Left lung (tissue), 14 donors: ENCODE measurements at places on chromosomes 1 and 21. TPM values are rescaled to one million over a fixed set of nuclear protein-coding genes. Genes with fewer than 3 reads are reported as not detected.

The LGR6 gene
- polyA plus RNA-seq, result 1.8 TPM

The CNKSR1 gene
- 23.1 TPM for polyA plus RNA-seq

The SAMD11 gene
- 61.5 TPM for polyA plus RNA-seq

The KIF26B gene
- polyA plus RNA-seq, result 4.8 TPM

The C1orf87 gene
- polyA plus RNA-seq, result 0.77 TPM

The AKR7A2 gene
- 62.0 TPM for polyA plus RNA-seq

The VWA1 gene
- polyA plus RNA-seq, result 50.0 TPM

The MMP23B gene
- 82.3 TPM for polyA plus RNA-seq

DNA sequence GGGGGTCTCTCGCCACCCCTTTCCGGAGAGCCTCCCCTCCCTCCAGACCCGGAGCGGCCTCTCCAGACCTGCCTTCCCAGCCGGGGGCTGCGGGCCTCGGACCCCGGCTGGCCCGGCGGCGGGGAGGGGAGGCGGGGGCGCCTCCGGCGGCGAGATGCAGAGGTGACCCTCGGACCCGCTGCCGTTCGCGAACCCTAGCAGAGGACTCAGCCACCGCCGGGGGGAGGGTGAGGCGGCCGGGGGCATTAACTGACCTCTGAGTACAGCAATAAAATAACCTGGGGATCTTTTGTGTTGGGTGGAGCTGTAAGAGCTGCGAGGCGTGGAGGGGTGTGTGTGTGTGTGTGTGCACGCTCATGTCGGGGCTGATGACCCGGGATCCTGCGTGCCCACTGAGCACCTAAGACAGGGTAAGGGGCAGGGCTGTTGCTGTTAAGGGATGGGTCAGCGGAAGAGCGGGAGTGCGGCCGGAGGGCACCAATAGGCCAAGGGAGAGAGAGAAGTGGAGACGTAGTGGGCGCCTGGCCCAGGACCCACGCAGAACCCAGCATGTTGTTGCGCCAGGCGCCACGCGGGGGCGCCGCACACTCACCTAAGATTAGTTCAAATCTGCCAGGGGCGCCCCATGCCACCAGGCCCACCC is 6.3 kb downstream of the HAPLN2 start:
- DNase-seq, result no peak

DNA sequence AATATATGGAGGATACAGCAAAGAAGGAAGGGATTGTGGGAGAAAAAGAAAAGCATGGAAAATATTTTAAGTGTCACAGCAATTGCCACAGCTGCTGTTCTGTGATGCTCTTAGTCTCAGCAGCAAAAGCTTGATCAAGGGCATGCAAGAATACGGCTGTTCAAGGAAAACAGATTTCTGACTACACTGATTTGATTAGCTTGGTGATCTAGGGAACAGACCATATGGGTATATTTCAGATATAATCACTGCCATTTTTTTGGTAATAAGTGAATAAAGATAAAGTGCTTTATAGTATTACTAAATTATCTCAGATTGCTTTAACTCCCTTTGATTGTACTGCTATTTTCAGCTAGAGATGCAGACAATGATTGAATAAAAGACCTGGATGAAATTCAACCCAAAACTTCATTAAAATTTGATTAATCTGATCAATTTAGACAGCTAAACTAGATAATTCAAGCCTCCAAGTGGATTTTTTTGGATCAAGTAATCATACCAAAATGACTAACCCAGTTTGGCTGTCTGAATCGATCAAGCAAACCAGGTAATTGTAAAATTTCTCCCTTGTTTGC is 33.3 kb upstream of the LYPLAL1 start:
- DNase-seq, result no peak

- DNase-seq, result peak; percentile 82
These were observed 558 bp upstream of the BTG3 start for GRCh38 chr21:17613242-17613676.

DNA sequence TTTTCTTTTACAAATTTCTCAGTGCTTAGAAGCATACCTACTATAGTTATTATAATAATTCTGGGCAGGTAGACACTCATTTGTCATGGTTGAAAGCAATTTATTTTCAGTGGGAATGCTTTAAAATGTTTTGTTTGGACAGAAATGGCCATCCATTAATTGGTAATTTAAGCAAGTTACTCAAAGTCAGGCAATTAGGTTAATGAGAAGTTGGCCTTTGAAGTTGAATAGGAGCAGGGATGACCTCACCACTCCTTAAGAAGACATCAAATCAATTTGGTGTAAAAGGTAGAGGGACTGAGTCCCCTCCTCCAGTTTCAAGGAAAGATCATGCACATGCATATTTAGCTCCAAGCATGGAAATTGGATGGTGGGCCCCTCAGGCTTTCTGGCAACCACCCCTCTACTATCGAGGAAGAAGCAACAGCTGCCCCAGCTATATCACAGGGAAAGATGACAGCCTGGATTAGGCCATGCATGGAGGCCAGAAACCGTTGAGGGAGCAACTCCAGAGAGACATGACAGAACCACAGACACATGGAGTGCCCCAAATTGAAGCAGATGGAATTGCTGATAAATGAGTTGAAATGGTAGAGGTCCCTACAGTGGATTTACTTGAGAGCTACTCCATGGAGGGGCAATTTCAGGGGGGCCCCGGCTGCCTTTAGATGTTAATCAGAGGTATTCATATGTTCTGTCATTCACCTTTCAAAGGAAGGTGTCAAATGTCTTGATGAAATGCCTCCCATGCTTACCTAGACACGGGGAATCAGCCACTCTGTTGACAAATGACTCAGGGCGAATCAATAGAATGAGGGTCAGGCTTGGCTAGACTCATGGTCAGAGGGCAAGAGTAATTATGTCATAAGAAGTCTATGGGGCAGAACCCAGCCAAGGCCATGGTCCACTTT is 26.7 kb downstream of the HLX start:
- DNase-seq, result no peak

- DNase-seq, result no peak
These were observed 60.4 kb upstream of the BACH1 start for GRCh38 chr21:29238053-29238966.

- DNase-seq, result no peak
These were observed 63.1 kb upstream of the GPR88 start for GRCh38 chr1:100474834-100475233.

DNA sequence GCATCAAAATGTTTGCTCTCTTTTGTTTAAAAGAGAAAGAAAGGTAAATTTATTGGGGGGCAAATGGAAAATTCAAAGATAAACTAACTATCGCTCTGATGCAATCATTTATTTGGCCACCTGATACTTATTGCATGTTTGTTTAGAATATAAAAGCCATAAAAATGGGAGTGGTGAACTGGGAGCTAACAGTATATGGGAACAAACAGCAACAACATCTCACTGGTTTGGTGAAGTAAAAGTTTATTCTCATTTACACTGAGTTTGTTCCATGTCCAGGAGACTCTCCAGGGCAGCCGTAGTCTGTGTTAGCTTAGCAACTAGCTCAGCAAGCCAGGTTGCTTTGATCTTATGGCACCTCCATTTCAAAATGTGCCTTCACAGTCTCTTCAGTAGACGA is 20.4 kb downstream of the C4BPA start:
- no peak for DNase-seq

GRCh38 chr1:31552489-31552888 is 23.8 kb upstream of the TINAGL1 start:
- DNase-seq, result no peak

DNA sequence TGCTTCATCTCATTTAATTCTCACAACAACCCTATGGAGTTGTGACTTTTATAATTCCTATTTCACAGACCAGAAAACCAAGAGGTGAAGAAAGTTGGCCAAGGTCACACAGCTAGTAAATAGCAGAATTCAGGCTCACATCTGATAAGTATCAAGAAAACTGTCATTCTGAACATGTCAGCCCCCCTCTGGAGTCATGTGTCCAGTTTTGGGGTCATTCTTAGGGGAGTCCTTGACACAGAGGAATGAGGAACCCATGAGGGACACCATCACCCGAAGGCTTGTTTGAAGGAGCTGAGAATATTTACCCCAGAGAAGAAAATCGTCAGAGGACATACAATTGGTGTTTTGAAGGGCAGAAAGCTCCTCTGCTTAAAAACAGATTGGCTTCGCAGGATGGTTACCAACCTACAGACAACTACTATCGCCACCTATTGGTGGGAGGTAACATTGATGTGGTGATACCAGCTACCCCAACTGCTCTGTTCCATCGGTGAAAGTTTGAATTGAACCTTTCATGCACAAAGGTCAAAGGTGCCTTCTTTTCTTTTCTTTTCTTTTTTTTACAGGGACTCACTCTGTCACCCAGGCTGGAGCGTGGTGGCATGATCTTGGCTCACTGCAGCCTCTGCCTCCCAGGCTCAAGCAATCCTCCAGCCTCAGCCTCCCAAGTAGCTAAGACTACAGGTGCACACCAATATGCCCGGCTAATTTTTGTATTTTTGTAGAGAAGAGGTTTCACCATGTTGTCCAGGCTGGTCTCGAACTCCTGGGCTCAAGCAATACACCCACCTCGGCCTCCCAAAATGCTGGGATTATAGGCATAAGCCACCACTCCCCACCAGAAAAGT is 31.3 kb downstream of the NCMAP start:
- no peak for DNase-seq

- DNase-seq, result no peak
These were observed 35.3 kb downstream of the FCRL5 start for GRCh38 chr1:157517016-157517415.
